ENCODE measurements at places on chromosomes 11 and 22. TPM values are rescaled to one million over a fixed set of nuclear protein-coding genes. Genes with fewer than 3 reads are reported as not detected.

Gene C1QTNF4
- 0.25 TPM for total RNA-seq

Gene C11orf87
- not detected for total RNA-seq

Gene COMT
- total RNA-seq: 78.7 TPM

Gene MUC15
- not detected for total RNA-seq

GRCh38 chr11:69891421-69892236 lies 72.4 kb upstream of the FGF3 start:
- H3K4me3 ChIP-seq: no peak overlapping the region
- H3K27me3 ChIP-seq: peaks cover 6% of the 10 kb centered on the region
- no peak for DNase-seq

- H3K27ac ChIP-seq: no peak overlapping the region
- H3K27me3 ChIP-seq: no peaks in the 10 kb centered on the region
- H3K4me3 ChIP-seq: no peak overlapping the region
- no peaks in the 10 kb centered on the region for H3K36me3 ChIP-seq
- peak; percentile 6 for DNase-seq
- H3K4me1 ChIP-seq: no peaks in the 10 kb centered on the region
These were observed 442.6 kb downstream of the TBC1D22A start for GRCh38 chr22:47205081-47205491.

DNA sequence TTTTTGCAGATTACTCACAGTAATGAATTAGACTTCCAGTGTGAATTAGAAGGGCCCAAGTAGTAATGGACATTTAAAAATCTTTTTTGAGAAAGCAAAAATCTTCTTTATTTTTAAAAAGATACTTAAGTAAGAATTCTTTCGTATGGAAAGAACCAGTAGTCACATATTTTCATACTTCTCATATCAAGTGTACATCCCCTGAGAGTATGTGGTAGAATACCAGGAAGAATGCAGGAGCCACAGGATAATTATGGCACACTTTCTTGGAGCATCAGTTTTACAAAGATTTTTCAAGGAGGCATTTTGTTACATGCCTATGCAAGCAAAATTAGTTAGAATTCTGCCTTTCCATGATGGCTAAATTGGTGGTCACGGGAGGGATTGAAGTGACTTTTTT lies 28.1 kb downstream of the POLD3 start:
- no peak overlapping the region for H3K4me3 ChIP-seq
- no peaks in the 10 kb centered on the region for H3K27me3 ChIP-seq
- peaks cover 75% of the 10 kb centered on the region for H3K36me3 ChIP-seq
- H3K27ac ChIP-seq: no peak overlapping the region

GRCh38 chr11:111960916-111961315 lies 23.8 kb downstream of the DIXDC1 start:
- no peak for DNase-seq
- no peak overlapping the region for H3K27ac ChIP-seq
- no peak overlapping the region for H3K4me3 ChIP-seq

- no peaks in the 10 kb centered on the region for H3K36me3 ChIP-seq
- peaks cover 81% of the 10 kb centered on the region for H3K27me3 ChIP-seq
- H3K4me3 ChIP-seq: no peak overlapping the region
- peaks cover 18% of the 10 kb centered on the region for H3K4me1 ChIP-seq
- no peak overlapping the region for H3K27ac ChIP-seq
- DNase-seq: no peak
These were observed 5.7 kb upstream of the CHRM1 start for GRCh38 chr11:62926680-62927455.
